ENCODE measurements at places on chromosomes 7 and 10.

DNA sequence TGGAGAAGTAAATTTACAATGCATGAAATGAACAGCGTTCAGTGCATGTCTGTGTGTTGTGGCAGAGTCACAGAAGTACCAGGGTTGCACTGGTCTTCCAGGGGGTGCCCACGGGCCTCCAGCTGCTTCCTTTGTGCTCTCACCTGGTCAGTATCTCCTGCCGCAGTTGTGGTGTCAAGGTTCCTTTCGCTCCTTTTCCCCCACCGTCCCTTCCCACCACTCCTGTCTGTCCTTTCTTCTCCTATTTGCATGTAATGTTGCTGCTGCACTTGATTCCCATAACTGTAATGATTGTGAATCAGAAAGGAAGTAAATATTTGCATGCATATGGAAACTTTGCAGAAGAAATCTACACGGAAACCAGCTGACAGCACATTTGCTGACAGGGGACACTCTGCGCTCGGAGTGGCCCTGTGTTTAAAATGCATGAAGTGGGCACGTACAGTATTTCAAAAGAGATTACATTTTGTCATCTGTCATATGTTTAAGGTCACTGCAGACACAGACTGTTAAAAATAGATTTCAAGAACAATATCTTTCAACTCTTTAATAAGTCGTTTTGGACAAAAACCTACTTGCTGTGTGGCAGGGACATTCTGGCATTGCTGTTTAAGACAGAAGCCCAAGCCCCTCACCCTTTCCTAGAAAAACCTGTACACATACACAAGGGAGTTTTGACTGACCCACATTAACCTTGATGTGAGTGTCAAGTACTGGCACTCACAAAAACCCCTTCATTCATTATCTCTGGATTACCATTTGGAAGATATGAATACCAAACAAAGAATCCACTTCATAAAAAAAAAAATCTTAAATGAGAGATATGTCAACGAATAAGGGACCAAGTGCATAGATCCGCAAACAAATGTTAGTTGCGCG is 336.7 kb upstream of the KLF6 start:
- DNase-seq, result no peak

GRCh38 chr7:137151041-137151689 is 192.4 kb downstream of the PTN start:
- no peak for DNase-seq

DNA sequence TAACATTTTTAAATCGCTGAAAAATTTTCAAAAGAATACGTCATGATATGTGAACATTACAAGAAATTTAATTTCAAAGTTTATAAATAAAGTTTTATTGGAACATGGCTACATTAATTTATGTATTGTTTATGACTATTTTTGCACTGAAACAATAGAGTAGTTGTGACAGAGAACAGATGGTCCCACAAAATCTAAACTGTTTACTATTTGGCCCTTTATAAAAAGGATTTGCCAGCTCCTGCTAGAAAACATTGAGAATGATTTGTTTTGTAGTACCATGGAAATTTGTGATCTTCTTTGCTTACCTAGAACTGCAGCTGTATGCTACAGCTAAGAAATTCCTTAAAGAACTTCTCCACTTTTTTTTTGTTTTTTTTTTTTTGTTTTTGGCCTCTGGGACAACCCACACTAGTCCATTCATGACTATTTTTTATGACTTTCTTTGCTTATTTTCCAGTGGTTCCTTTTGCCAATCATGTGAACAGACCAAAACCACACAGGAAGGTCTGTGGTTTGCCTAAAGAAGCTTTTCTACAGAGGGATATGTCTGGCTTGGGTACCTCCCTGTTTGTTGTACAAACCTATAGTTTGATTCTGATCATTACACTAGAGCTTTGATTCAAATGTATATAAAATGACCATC is 55.7 kb downstream of the ST7 start:
- DNase-seq, result no peak

DNA sequence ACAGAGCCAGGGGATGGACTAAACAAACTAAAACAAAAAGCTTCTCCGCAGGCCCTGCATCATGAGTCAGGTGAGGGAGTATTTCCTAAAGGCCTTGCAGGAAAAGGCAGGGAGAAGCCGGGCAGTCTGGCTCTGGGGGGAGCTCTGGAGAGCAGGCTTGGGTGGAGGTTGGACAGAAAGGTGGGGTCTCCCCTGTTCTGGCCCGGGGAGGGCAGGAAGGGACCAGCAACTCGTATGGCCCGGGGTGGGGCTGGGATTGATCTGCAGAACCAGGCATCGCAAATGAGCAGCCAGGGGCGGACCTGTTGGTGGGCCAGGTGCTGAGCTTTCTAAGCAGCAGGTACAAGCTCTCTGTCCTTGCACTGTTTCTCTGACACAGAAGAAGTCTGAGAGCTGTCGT is 235.2 kb downstream of the TCERG1L start:
- no peak for DNase-seq

GRCh38 chr10:77391605-77392235 is 245.9 kb downstream of the KCNMA1 start:
- no peak for DNase-seq

GRCh38 chr7:33792547-33793105 is 112.7 kb upstream of the BMPER start:
- no peak for DNase-seq

DNA sequence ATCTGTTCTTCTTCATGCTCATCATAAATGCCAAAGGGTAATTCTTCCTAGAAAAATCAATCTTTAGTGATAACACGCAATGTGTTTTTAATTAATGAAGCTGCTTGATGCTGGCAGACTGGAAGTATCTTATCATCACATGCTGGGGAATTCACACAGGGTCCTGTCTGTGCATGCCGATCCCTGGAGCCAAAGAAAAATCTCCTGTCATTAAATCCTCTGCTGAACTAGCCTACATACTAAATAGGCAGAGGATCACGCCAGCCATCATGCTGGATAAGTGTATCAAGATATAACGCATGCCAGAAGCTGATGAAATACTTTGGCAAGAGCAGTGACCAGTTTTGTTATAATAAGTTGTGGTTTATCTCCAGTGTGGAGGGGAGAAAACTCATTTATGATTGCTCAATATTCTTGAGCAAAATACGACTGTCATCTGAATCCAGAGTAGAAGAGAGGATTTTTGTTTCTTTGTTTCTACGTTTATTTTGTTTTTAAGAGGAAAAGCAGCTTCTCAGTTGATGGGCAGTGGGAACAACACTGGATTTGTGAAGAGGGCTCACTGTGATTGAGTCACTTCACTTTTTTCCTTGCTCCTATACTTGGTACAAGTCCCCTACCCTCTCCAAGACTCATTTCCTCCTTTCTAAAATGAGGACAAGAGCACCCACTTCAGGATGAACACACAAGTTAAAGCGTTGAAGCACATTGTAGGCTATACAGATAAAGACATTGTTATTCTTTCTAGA is 649.1 kb downstream of the TNS3 start:
- DNase-seq, result no peak

GRCh38 chr7:43108255-43109011 is 4.0 kb upstream of the HECW1 start:
- no peak for DNase-seq
